BE2C (cell line): ENCODE measurements at places on chromosomes 11 and 22.

- no peak for DNase-seq
These were observed 44.8 kb upstream of the ANO3 start for GRCh38 chr11:26287067-26287518.

DNA sequence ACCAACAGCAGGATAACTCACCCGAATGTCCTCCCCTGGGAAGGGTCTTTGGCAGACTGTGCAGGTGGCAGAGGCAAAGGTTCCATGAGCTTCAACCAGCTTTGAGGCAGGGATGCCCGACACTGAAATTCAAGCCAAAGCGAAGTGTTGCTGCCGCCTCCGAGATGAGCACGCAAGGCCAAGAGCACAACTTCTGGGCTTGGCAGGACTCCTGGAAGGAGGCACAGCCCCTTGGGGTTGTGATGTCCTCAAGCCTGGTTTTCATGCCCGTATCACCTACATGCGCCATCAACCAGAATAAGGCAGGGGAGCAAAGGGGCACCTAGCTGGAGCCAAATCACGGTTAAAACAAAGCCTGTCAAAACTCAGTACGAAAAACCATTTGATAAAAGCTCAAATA is 5.7 kb downstream of the SIRT3 start:
- no peak for DNase-seq

GRCh38 chr11:119178166-119178680 is 7.1 kb upstream of the NHERF4 start:
- DNase-seq: no peak

DNA sequence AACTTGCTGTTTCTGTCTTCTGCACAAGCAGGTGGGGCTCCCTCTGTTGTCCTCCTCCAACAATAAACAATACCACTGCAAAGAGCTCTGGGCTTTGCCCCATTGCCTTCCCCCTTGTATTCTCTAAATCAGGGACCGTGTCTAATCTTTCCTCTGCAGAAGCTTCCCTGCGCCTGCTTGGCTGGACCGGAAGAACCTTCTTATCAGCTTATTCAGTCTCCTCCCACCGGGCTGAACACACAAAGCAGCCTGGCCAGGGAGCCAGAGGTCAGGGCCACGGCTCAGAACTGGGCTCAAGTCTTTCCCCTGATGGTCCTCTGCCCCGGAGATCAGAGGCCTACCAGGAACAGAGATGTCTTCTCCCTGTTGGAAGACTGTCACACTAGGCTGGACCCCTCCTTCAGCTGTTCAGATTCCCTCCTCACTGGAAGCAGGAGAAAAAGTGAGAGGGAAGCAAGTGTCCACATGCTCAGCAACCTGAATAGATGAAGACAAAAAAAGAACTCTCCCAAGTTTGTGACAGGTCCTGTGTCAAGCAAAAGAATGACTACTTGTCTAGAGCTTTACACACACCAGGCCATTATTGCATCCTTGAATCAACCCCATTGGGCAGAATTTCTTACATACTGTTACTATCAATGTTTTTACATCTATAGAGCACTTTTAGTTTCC is 63.7 kb downstream of the RAB30 start:
- DNase-seq: peak; percentile 74

- no peak for DNase-seq
These were observed 32.1 kb upstream of the TXNRD2 start for GRCh38 chr22:19973551-19974267.
